Mesothelial cell of epicardium (in vitro differentiated cells): ENCODE measurements at places on chromosomes 3 and 15. TPM values are rescaled to one million over a fixed set of nuclear protein-coding genes. Genes with fewer than 3 reads are reported as not detected.

Gene RARB
- 106 to 117 TPM (median 117 TPM) in 3 replicates for total RNA-seq

GRCh38 chr3:61682671-61683548 lies 121.5 kb downstream of the PTPRG start:
- H3K36me3 ChIP-seq, result no peaks in the 10 kb centered on the region
- no peak overlapping the region for H3K4me3 ChIP-seq
- no peak for DNase-seq
- H3K27ac ChIP-seq, result no peak overlapping the region

Gene FAM3D
- 0.16 TPM in 1 of 3 replicates, not detected in the others for total RNA-seq

Gene SPINT1
- total RNA-seq, result 141 to 152 TPM (median 147 TPM) in 3 replicates

GRCh38 chr15:99928429-99928981 lies 195.3 kb upstream of the LYSMD4 start:
- H3K4me1 ChIP-seq, result peaks cover 5% of the 10 kb centered on the region
- peak overlapping the region; percentile 71 for H3K4me3 ChIP-seq
- H3K36me3 ChIP-seq, result no peaks in the 10 kb centered on the region
- peak; percentile 69 for DNase-seq
- peak overlapping the region; percentile 80 for H3K27ac ChIP-seq

GRCh38 chr15:63856711-63857460 lies 23.1 kb upstream of the HERC1 start:
- no peak overlapping the region for H3K4me3 ChIP-seq
- no peaks in the 10 kb centered on the region for H3K36me3 ChIP-seq
- no peaks in the 10 kb centered on the region for H3K27me3 ChIP-seq

Gene RTP4
- 0.75 to 1.1 TPM (median 0.83 TPM) in 3 replicates for total RNA-seq

Gene EOMES
- total RNA-seq, result not detected in 3 replicates

GRCh38 chr15:65245096-65245856 lies 34.0 kb upstream of the CILP start:
- peak overlapping the region; percentile 78 for H3K27ac ChIP-seq
- no peaks in the 10 kb centered on the region for H3K27me3 ChIP-seq
- H3K36me3 ChIP-seq, result peaks cover 17% of the 10 kb centered on the region
- DNase-seq, result no peak
- H3K4me3 ChIP-seq, result no peak overlapping the region

DNA sequence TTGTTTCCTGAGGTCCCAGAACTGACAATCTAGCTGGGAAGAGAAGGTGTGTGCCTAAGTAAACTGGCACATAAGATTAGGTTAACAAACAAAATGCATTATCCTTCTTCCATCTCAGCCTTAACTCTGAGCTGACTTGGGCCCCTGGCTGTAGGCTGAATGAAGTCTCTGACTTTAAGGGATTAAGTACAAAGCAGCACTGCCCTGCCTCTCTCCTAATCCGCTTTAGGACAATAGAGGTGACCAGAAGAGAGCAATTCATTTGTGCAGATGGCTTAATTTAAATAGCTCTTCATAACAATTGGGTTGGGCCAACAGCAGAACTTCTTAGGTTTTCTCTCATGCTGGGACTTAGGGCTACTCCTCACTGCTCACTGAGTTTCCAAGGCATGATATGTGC lies 181.6 kb upstream of the SOX14 start:
- H3K4me3 ChIP-seq, result no peak overlapping the region
- peaks cover 3% of the 10 kb centered on the region for H3K27me3 ChIP-seq
- DNase-seq, result no peak
- H3K36me3 ChIP-seq, result no peaks in the 10 kb centered on the region

Gene CFAP100
- total RNA-seq, result not detected in 3 replicates

DNA sequence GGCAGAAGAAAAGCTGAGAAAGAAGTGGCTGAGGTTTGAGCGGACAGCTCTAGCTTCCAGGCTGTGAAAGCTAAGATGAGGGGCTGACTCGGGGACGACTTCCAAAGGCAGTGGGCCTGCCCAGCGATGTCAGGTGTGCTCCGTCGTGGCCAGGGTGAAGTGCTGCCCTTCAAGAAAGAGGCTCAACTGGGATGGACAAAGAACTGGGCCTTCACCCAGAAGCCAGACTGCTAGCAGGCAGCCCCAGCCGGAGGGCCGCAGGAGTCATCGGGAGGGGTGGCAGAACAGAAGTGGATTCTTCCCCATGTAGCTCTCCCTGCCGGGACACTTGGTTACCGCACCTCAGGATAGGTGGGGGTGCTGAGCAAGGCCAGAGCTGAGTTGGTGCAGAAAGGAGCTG lies 13.1 kb upstream of the SEC13 start:
- H3K36me3 ChIP-seq, result no peaks in the 10 kb centered on the region
- H3K27me3 ChIP-seq, result peaks cover 58% of the 10 kb centered on the region
- no peak for DNase-seq
- no peak overlapping the region for H3K27ac ChIP-seq
- H3K4me3 ChIP-seq, result no peak overlapping the region

Gene MESP2
- total RNA-seq, result 0.29 TPM in 1 of 3 replicates, not detected in the others

Gene SMCO1
- total RNA-seq, result not detected in 3 replicates

Gene EFCC1
- total RNA-seq, result 0.29 to 0.67 TPM (median 0.31 TPM) in 3 replicates

DNA sequence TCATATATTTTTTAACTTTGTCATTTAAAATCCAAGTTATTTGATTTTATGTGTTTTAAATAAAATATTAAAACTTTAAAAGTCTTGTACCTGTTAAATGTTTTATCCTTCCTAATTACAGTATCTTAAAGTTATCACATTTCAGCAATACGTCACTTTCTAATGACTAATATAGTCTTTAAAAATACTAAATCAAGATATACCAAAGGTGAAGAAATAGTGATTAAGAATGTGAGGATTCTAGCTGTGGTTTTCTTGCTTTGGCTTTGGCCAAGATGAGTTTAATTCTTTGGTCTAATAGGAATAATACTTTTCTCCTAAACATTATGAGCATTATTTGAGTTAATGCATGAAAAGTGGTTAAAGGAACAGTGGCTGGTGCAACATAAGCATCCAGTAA lies 13.9 kb downstream of the SETD5 start:
- H3K27me3 ChIP-seq, result no peaks in the 10 kb centered on the region
- no peak overlapping the region for H3K27ac ChIP-seq

DNA sequence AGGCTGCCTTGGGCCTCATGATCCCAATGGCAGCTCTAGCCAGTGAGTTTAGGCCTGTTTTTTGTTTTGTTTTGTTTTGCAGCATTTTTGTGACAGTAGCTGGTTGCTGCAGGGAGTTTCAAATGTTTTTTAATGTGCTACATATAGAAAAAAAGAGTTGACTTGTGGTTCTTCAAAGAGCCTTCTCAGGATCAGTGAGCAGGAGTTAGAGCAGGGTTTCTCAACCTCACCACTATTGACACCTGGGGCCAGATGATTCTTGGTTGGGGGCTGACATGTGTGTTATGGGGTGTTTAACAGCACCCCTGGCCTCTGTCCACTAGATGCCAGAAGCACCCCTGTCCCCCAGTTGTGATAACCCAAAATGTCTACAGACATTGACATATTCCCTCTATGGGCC lies 17.9 kb downstream of the APH1B start:
- H3K27ac ChIP-seq, result no peak overlapping the region
- DNase-seq, result no peak
- H3K4me1 ChIP-seq, result peaks cover 9% of the 10 kb centered on the region
- peaks cover 31% of the 10 kb centered on the region for H3K36me3 ChIP-seq

Gene ANKUB1
- total RNA-seq, result 0.13 to 0.34 TPM in 2 of 3 replicates, not detected in the other

- peaks cover 23% of the 10 kb centered on the region for H3K27me3 ChIP-seq
- H3K4me3 ChIP-seq, result no peak overlapping the region
- DNase-seq, result no peak
- no peak overlapping the region for H3K27ac ChIP-seq
- no peaks in the 10 kb centered on the region for H3K4me1 ChIP-seq
Observed at GRCh38 chr15:72936691-72937679, 115.3 kb upstream of the NEO1 start.

Gene CHRM5
- total RNA-seq, result 0.13 TPM in 1 of 3 replicates, not detected in the others

GRCh38 chr3:45950686-45951600 lies 7.7 kb downstream of the CXCR6 start:
- DNase-seq, result no peak
- peaks cover 50% of the 10 kb centered on the region for H3K36me3 ChIP-seq
- no peak overlapping the region for H3K27ac ChIP-seq
- H3K4me1 ChIP-seq, result no peaks in the 10 kb centered on the region

- H3K27ac ChIP-seq, result no peak overlapping the region
- H3K4me1 ChIP-seq, result no peaks in the 10 kb centered on the region
- no peaks in the 10 kb centered on the region for H3K36me3 ChIP-seq
- H3K4me3 ChIP-seq, result no peak overlapping the region
- peaks cover 4% of the 10 kb centered on the region for H3K27me3 ChIP-seq
- peak; percentile 66 for DNase-seq
Observed at GRCh38 chr3:140863580-140864009, 78.0 kb upstream of the SLC25A36 start.

- no peak overlapping the region for H3K4me3 ChIP-seq
- no peak for DNase-seq
- H3K27me3 ChIP-seq, result peaks cover 72% of the 10 kb centered on the region
- no peaks in the 10 kb centered on the region for H3K4me1 ChIP-seq
- no peak overlapping the region for H3K27ac ChIP-seq
Observed at GRCh38 chr3:13887495-13888300, 7.8 kb upstream of the WNT7A start.

- no peak for DNase-seq
- H3K4me3 ChIP-seq, result no peak overlapping the region
- peaks cover 26% of the 10 kb centered on the region for H3K4me1 ChIP-seq
- H3K36me3 ChIP-seq, result no peaks in the 10 kb centered on the region
Observed at GRCh38 chr3:4976109-4976508, 3.1 kb upstream of the BHLHE40 start.

- H3K4me1 ChIP-seq, result peaks cover 3% of the 10 kb centered on the region
- DNase-seq, result no peak
- H3K36me3 ChIP-seq, result peaks cover 19% of the 10 kb centered on the region
- H3K4me3 ChIP-seq, result no peak overlapping the region
- H3K27ac ChIP-seq, result no peak overlapping the region
- no peaks in the 10 kb centered on the region for H3K27me3 ChIP-seq
Observed at GRCh38 chr15:89898614-89899294, 5.0 kb upstream of the AP3S2 start.

DNA sequence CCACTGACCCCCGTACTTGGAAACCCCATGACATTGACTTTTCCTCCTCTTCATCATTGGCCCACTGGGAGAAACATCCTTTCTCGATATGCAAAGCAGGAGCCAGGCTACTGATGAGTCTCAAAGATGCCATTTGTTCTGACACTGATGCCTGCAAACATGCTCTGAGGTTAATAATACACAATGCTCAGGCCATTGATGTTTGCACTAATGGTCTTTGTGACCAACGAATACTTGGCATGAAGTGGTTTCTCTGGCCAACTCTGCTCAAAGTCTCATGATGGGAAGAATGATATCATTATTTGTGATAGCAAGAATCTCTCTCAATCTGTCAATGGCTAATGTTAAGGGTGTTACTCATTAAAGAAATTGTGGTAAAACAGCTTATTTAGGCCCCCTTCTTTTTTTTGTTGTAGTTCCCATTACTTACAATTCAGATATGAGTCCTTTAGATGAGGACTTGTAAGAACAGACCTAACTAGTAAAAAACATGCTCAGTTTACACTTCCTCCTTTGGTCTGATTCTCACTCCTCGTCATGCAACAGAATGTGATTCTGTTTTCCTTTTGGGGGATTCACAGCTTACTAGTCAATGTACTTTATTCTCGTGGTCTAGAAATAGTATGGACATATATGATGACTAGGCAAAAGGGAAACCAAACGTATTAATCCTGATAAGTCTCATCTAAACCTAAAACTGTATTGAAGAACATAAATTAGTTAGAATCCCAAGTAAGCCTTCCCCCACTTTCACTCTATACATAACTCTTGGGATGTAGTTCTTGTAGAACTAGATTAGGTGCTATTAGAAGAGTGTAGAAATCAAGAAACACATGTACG lies 488.8 kb upstream of the DPPA4 start:
- peaks cover 18% of the 10 kb centered on the region for H3K4me1 ChIP-seq
- DNase-seq, result no peak
- H3K27me3 ChIP-seq, result no peaks in the 10 kb centered on the region
- no peak overlapping the region for H3K27ac ChIP-seq

DNA sequence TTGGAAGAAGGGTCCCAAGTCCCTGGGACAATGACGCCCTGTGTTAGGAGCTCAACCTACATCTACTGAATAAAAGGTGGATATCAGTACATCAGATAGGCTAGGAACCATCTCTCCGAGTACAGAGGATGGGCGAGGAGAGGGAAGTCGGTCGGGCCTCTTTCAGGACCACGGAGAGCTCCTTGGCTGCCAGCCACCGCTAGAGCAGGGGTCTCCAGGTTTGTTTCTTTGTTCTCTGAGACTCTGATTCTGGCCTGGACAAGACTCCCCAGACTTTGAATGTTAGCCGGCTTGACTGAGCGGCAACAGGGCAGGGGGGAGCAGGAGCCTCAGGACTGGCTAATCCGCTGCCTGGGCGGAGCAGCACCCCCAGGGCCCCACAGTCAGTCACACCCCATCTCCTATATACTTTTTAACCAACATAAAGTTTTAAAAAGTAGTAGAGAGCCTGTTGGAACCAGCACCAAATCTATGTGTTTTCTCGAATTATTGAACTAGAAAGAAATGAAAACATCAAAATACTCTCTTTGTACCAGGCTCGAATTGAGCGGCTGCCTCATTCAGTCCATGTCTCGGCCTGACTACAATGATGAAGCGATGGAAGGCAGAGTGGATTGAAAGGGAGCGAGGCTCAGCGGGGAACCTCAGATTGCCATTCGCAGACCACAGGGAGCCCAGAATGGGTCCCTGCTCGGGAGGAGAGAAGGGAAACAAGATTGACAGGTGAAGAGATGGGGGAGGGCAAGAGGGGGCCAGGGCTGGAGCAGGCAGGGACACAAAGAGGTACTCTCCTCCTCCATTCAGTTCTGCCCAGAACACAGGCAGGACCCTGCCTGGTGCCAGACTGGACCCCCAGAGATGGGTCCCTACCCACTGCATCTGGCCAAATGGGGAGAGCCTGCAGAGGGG lies 131.6 kb downstream of the TPRA1 start:
- peaks cover 91% of the 10 kb centered on the region for H3K27me3 ChIP-seq
- peak; percentile 94 for DNase-seq
- H3K4me1 ChIP-seq, result peaks cover 3% of the 10 kb centered on the region

Gene AADACL2
- total RNA-seq, result not detected in 3 replicates

DNA sequence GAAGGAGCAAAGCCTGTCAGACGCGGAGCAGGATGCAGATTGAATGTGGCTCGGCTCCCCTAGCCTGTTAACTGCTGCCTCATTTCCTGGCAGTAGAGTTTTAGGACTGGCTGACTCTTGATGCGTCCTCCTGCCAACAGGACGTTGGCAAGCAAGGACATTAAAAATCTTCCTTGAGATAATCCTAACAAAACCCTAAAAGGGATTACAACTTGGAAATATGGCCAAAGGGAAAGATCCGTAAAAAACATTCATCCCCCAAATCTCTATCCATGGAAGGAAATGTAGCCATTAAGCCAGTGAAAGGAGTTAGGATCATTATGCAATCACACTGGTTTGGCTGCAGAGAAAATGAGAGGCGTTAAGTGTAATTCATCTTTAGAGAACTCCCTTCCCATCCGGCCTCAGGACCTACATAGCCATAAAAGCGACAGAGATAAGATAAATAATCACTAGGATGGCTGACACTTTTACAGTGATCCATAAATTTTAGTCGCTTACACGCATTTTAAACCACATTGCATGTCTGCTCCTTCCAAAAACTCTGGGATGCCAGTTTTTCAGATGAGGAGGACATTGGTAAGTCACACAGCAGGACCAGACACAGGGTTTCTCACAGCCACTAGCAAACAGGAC lies 44.5 kb upstream of the C3orf80 start:
- H3K36me3 ChIP-seq, result no peaks in the 10 kb centered on the region
- H3K27me3 ChIP-seq, result peaks cover 20% of the 10 kb centered on the region
- H3K27ac ChIP-seq, result no peak overlapping the region
- no peak for DNase-seq
- no peak overlapping the region for H3K4me3 ChIP-seq
